ENCODE measurements at places on chromosomes 6 and 20. TPM values are rescaled to one million over a fixed set of nuclear protein-coding genes. Genes with fewer than 3 reads are reported as not detected.

Gene PI3
- total RNA-seq: 5.9 TPM

DNA sequence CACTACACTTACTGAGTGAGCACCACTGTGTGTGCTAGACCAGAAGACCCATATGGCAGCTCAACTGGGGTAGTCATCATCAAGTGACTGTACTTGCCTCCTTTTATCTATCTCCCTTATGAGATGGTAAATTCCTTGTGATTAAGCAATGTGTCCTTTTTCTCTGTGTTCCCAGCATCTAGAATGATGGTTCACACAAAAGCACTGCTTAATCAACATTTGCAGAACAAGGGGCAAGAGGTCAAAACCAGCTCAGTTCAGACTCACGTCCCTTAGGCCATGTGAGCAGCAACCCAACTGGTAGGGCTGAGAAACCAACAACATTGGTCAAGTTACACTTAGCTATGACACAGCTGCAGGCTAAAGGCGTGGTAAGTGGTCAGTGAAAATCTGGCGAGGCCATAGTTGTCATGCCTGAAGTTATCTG is 10.0 kb downstream of the TRAM2 start:
- no peak for DNase-seq

GRCh38 chr6:35275744-35276260 is 16.3 kb downstream of the ZNF76 start:
- no peak for DNase-seq

GRCh38 chr6:35021004-35021403 is 120.1 kb downstream of the TCP11 start:
- no peak for DNase-seq

DNA sequence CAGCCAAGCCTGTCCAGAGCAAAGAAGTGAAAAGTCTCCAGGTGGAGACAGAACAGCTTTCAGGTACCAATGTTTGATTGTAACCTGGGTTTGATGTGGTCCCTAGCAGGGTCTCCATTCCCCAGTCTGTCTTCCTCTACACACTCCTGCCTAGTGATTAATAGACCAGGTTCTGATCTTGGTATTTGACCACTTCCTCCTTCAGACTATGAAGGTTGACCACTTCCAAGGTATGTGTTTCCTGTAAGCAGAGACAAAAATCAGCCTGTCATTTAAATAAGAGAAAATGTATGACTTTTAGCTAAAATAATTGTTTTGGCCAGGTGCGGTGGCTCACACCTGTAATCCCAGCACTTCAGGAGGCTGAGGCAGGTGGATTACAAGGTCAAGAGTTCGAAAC is 41.8 kb upstream of the TOP1 start:
- DNase-seq: no peak

DNA sequence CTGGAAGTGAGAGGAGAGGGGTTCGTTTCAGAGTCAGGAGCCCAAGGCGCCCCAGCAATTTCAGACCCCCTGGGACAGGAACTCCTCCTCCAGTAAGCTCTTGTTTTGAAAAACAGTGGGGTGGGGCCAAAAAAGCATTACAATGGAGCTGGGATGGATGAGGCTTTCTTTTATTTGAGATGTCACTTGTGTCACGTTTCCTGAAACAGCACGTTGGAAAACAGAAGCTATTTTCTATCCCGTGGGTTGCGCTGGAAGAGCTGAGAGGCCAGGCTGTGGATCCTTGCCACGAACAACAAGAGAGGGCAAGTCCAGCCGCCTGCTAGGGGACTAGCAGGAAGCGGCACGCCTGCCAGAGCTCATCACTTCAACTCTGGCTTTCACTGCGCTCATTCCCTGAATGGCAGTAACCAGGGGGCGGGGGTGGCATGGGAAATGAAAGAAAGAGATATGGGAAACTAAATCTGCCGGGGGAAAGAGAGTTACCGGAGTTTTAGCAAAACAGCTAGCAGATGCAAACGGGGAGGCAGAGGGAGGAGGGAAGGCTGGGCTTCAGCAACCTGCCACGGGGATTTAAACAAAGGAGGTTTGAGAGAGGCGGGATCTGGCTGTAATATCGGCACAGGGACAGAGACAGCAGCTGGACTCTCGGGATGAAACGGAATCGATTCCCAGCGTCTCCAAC is 34.6 kb downstream of the GCNT2 start:
- DNase-seq: peak; percentile 56

GRCh38 chr20:5844063-5844681 is 94.0 kb downstream of the SHLD1 start:
- no peak for DNase-seq
